GM03348 (cell line): ENCODE measurements at places on chromosomes 2 and 18.

GRCh38 chr2:184402381-184402780, 195.9 kb upstream of the ZNF804A start:
- DNase-seq: no peak

DNA sequence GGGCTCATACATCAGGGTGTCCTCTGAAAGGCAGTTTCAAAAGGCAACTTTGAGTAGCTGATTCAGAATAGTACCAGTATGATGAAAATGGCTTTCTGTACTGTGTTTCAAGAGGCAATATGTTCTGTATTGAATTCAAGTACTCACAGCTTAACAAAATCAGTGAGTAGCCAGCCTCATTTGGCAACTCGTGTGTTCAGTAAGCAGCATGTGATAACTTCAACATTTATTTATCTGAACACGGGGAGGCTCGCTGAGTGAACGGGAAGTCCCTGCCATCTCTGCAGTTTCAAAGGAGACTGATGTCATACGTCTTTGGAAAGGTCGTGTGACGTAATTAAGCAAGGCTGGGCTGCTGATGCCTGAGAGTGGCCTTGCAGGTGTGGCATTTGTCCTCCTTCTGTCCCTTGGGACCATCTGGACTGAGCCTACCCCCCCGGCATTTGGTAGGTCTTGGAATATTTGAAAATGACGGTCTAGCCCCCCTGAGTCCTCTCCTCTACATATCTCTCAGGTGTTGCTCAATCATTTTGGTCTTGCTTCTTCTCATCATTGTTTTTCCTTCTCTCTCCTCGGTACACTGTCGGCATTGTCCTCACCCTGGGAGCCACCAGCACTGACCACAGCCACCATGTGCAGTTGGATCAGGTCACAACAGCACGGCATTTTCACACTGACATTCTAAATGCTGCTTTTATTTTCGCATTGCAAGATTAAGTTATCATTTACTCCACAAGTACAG, 62.8 kb downstream of the SMIM21 start:
- DNase-seq: no peak

DNA sequence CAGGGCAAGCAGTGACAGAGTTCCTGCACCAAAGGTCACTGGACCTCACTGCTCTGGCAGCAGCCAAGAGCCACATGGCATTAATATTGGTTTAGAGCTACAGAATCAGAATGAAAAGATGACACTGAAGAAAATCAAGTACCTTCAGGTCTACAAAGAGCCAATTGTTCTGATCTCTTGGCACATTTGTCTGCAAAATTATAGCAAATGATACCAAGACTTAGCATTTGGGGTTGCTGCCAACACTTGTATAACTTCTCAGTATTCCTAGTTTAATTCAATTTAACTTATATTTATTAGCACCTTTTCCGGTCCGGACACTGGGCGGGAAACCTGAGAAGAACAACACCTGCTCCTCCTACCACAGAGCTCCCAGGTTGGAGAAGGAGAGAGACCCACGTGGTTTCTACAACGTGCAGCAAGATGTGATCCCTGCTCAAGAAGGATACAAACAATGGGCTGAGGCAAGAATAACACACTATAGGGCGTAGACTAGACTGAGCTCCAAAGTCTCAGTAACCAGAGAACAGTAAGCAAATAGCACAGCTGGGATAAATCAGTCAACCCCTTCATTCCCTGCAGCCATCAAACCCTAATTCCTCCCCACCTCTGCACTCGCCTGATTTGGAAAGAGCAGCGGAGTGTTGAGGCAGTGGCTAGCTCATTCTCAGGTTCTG, 2.4 kb downstream of the LRRC30 start:
- DNase-seq: no peak

DNA sequence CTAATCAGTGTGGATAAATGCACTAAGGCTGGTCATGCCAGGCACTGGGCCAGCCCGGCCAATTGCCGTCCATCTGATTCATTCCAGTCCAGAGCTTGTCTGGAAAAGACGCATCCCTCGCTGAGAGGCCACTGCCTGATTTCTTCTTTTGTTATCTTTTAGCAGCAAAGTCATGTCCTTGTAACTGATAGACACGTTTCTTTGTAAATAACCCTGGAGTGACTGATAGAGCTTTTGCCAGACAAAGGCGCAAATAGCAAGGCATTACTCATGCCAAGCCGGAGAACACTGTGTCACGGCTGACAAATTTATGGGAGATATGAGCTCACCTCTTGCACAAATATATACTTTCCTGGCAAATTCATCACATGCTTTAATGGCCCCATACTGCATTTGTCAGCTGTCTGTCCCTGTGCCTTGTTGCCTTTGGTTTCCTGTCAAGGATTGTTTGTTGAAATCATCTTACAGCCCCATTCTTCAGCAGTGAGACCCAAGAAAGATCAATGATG, 164.4 kb downstream of the ETAA1 start:
- DNase-seq: no peak

DNA sequence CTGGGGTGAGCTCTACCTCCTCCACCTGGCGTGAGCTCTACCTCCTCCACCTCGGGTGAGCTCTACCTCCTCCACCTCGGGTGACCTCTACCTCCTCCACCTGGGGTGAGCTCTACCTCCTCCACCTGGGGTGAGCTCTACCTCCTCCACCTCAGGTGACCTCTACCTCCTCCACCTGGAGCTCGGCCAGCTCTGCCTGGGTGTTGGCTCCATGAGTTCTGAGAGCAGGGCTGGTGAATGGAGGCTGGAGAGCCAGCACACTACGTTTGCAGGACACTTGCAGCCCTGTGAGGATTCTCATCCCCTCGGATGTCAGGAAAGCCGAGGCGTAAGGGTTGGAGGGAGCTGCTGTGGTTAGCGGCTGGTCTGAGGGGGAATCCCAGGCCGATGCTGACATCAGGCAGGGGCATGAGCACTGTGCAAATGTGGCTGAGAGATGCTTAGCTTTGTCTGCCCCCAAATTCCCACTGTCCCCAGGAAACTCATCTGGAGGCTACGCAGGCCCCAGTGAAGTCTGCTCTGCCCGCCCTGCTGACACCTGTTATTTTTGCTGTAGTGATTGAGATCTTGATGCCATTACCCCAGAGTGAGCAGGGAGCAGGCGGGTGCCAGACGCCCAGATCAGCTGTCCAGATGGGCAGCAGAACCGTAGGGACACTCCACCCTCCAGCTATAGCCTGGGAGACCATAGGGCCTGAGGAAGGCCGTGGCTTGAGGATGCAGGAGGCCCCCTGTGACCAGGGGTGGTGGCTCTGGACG, 3.3 kb downstream of the CROCC2 start:
- DNase-seq: no peak

GRCh38 chr2:143422681-143423080, 293.5 kb downstream of the ARHGAP15 start:
- DNase-seq: no peak

DNA sequence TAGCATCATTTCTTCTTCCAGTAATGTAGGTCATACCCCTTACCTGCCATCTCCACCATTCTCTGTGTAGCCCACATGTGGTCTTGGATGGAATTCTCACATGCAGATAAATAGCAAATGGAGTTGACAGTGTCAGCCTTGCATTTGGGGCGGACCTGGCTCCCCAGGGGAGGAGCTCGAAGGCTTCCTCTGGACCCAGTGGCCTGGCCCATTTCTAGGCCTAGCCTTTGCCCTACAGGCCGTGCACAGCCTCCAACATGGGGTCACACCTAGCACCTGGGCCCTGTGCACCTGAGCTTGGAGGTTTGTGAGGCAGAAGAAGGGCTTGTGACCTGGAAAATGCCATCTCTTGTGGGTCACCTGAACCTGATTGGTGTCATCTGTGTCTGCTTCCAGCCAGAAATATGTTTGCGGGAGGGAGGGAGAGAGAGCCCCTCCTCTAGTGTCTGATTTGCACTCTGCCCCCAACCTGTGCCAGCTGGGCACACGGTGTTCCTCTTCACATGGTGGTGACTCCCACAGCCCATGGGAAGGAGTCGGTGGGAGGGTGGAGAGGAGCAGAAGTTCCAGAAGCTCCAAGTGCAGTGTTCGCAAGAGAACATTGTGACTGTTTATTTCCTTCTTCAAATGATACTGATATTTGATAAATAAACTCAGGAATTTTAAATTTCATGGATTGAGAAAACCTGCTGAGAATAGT, 33.0 kb downstream of the ITGB1BP1 start:
- no peak for DNase-seq

- DNase-seq: no peak
Observed at GRCh38 chr2:217398860-217399259, 539.0 kb upstream of the TNP1 start.

- DNase-seq: no peak
Observed at GRCh38 chr18:21391074-21391673, 149.1 kb downstream of the GREB1L start.

DNA sequence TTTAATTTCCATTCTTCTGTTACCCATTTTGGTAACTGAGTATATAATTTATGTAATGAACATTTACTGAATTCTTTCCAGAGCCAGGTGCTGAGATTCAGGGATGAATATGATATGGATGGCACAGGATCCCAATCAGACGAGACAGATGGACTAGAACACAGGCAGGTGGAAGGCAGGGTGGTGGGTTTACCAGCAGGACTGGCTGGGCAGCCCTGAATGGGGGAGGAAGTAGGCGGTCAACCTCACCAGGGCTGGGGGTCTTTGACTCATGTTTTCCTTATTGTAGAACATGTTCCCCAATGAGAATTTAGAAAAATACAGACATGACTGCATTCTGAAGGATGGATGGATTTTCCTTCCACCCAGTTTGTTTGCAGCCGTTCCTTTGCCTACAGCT, 80.3 kb downstream of the CIB4 start:
- DNase-seq: no peak

- DNase-seq: no peak
Observed at GRCh38 chr2:28480403-28481049, 15.3 kb upstream of the PLB1 start.

- DNase-seq: no peak
Observed at GRCh38 chr2:147689220-147689909, 155.5 kb upstream of the ACVR2A start.

GRCh38 chr18:76013057-76013456, 482.0 kb downstream of the ZNF516 start:
- no peak for DNase-seq

DNA sequence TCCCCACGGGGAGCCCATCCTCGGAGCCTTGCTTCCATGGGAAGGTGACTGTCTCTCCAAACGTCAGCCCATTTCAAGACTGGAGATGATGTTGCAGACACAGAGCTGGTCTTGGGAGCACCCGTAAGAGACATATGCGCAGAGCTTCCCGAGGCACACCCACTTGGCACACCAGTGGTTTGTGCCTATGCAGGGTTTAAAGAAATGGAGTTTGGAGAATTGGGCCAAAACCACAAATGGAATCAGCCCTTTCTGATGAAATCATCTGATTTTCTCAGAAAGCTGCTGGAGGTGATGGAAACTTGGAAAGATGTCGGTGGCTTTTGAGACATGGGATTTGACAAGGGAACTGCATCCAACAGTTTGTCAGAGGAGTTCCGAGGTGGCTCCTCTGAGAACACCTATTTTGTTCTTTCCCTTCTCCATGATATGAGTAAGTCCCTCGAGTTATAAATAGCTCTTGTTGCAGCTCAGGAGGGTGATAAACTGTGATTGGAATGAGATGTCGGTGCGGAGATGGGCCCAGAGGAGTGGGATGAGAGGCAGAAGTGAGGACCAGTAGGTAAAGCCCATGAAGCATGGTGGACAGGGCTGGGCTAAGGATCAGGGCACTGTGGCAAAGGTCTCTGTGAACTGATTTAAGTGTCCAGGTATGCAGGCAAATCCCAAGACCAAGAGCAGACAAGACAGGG, 225.7 kb downstream of the ACKR3 start:
- no peak for DNase-seq

- no peak for DNase-seq
Observed at GRCh38 chr2:67904966-67905365, 157.8 kb downstream of the C1D start.

DNA sequence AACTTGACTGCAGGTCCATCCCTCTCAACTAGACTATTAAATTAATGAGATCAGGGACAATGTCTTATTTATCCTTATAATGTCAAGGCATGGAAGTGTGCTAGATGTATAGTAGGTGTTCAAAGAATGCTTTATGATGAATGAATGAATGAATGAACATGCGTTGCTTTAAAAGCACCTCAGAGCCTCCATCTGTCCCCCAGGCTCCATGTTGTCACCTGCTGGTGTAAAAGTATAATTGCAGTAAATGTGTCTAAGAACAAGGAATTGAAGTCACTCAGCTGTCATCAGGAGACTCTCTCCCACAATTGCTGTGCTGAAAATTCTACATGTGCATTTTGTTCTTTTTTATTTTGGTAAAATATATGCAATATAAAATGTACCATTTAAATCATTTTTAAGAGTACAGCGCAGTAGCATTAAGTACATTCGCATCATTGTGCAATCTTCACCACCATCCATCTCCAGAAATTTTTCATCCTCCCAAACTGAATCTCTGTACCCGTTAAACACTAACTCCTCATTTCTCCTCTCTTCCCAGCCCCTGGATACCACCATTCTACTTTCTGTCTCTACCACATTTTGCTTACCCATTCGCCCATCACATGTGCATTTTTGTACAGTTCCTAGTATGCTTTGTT, 52.6 kb downstream of the GNAL start:
- no peak for DNase-seq
